Activated gamma-delta T cell treated with Interleukin-2 at 50 U/mL for 16 hours (primary cell): ENCODE measurements at places on chromosomes 11 and 22.

GRCh38 chr22:28025333-28025732, 106.3 kb upstream of the PITPNB start:
- DNase-seq = no peak

DNA sequence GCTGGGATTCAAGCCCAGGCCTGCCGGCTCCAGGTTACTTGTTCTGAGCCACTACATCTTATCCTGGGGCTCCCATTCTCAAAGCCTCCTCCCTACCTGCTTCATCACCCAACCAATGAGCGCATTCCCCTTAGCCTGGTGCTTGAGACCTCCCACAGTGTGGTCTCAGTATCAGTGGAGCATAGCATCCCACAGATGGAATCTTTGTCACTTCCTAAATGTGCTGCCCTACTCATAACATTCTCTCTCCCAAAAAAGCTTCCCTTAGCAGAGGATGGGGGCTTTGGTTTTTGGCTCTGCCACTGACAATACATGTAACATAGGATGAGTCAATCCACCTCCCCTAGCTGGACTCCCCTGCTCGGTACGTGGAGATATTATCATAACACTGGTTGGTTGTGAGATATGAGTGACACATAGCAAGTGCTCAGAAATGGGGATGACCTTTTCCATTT, 28.8 kb downstream of the TEAD1 start:
- DNase-seq = no peak

DNA sequence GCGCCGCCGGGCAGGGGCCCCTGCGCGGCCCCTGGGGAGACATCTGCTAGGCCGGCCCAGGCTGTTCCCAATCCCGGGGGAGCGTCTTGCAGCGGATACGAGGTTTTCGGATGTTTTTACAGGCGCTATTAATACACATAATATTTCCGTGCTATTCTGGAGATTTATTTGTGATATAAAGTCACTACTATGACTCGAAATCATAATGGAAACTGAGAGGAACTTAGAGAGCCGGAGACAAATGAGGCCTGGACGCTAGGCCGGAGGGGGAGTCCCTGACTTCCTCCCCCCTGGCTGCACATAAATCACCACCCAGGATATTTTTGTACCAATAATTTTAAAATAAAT, 91.7 kb upstream of the ANO1 start:
- no peak for DNase-seq

- no peak for DNase-seq
These were observed 371.8 kb downstream of the TBC1D22A start for GRCh38 chr22:47134222-47134621.

DNA sequence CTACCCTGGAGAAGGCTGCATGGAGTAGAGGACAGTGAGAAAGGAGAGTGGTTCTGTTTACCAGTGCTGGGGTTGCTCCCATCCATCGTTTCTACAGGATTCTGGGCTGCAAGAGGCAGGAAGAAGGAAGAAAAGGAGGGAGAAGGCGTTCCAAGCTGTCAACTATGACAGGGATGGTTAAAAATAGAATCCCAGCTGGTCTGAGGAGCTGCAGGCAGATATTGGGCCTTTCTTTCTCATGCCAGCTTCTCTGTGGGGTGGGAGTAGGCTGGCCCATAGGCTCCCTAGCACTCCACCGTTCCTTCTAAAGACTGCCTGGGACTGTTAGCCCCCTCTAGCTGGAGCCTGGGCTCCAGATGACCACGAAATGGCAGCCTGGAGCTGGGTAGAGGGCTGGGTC, 13.6 kb downstream of the CCKBR start:
- DNase-seq = no peak

GRCh38 chr11:65403607-65404121, 17.2 kb downstream of the FRMD8 start:
- no peak for DNase-seq

GRCh38 chr11:119339589-119340334, 921 bp downstream of the C1QTNF5 start:
- no peak for DNase-seq

- no peak for DNase-seq
These were observed 30.7 kb downstream of the PRR5L start for GRCh38 chr11:36326524-36327419.

DNA sequence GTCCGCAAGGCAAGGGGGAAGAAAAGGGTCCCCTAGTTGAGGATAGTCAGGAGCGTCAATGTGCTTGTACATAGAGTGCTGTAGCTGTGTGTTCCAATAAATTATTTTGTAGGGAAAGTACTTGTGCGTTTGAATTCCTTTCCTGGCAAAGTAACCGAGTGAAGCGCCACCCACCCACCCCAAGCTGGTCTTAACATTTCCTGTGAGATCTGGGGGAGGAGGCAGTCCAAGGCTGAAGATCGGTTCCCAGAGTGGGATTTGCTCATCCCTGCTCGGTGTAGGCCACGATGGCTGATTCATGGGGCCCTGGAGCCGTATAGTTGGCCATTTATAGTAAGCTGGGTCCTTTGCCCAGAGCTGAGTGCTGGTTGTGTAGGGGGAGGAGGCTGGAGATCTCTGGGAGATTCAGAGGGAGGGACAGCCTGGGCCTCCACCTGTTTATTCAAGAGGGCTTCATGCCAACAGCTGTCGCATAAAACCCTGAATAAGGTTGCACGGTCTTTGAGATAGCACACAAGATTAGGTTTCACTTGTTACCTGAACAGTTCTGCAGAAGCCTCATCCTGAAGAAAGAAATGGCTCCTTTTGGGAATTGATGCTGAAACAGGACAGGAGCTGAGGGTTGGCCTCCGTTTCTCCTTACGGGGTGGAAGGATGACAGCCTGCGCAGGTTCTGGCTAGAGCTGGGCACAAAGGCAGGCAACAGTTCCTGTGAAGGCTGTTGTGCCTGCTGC, 2.4 kb downstream of the ATF4 start:
- no peak for DNase-seq

DNA sequence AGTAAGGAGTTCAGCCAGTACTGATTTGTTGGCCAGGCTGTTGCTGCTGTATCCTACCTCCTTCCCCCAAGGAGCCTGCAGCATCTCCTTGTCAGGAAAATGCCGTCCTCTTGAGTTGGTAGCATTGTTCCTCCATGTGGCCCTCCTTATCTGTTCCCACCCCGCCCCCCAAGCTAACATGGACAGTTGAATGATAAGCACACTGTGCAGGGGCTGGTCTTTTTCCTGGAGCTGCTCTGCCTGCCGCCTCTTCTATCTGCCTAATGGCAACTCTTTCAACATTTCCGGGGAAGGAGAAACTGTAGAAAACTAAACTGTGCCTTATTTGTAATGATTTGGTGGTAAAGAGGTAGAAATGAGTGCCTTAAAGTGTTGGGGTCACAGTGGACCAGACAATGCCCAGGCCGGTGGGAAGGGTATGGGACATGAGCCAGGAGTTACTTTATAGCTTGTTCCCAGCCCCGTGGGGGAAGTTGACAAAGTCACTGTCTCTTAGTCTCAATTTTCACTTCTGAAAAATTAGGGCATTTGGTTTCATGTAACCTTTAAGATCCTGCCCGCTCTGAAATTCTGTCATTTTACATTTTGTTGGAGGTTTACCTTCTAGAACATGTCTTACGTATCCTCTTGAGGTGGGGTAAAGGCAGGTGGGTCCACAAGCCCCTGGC, 4.5 kb downstream of the FAM118A start:
- no peak for DNase-seq

DNA sequence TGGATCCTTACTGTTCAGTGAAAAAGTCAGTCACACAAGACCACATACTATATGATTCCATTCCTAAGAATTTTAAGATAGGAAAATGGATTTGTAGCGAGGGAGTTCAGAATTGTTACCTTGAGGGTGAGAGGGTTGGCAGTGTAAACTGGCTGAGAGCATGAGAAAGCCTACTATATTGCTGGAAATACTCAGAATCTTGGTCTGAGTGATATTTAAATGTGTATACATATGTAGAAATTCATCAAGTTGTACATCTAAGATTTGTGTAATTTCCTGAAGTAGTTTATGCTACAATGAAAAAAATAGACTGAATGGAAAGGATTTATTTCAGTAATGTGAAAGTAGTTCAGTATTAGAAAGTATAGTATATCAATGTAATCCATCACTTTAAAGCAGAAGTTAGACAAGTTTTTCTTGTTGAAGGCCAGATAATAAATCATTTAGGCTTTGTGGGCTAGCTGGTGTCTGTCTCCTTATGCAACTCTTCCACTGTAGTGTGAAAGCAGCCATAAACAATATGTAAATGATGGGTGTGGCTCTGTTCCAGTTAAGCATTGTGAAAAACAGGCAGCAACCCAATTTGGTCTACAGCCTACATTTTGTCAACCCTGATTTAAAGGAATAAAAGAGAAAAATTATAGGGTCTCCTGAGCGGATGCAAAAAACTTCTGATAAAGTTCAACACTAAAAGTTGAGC, 127.2 kb upstream of the THY1 start:
- DNase-seq = no peak

DNA sequence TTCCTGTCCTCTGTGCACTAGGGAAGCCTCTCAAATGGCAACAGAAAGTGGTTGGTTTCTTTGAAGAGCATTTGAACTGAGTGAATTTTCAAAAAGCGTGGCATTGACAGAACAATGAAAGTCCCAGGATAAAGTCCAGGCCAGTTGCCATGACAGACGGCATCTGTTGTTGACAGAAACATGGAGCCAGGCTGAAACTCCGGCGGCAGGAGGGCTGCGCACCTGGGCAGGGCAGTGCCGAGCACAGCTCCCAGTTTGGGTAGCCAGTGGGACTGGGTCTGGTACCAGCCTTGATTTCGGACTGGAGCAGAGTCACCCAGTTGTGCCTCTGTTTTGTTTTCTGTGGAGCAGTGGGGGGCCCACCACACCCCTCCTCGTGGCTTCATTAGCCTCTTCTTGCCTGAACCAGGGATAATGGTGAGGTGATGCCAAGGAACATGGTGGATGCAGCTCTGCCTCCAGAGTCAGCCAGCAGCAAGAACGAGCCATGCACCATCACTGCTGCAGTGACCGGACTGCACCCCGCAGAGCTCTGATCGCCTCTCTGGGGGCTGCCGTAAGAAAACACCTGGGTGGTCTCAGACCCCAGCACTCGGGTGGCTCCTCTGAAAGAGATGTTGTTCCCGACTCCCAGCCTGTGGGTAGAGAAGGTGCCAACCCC, 9.8 kb upstream of the SEPTIN5 start:
- DNase-seq = no peak

DNA sequence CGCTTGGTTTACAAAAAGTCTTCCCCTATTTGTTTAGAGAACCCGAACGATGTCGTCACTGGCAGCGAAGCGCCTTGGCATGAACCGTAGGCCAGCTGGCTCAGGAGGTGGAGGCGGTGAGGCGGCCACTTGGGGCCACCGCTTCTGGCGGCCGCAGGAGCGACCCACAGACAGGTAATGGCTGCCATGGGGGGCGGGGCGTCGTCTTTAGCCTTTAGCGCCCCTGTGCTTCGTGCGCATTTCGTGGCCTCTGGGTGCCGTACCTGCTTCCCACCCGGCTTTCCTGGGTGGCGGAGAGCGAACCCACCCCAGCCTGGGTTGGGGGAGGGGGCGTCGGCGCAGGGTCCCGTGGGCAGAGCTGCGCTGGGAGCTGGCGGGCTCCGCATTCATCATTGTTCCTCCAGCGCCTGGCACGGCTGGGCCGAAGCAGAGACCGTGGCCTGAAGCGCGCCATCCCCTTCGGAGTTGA, 469 bp upstream of the OSBP2 start:
- DNase-seq = peak; percentile 52

GRCh38 chr11:74559110-74559933, 33.1 kb upstream of the POLD3 start:
- no peak for DNase-seq

DNA sequence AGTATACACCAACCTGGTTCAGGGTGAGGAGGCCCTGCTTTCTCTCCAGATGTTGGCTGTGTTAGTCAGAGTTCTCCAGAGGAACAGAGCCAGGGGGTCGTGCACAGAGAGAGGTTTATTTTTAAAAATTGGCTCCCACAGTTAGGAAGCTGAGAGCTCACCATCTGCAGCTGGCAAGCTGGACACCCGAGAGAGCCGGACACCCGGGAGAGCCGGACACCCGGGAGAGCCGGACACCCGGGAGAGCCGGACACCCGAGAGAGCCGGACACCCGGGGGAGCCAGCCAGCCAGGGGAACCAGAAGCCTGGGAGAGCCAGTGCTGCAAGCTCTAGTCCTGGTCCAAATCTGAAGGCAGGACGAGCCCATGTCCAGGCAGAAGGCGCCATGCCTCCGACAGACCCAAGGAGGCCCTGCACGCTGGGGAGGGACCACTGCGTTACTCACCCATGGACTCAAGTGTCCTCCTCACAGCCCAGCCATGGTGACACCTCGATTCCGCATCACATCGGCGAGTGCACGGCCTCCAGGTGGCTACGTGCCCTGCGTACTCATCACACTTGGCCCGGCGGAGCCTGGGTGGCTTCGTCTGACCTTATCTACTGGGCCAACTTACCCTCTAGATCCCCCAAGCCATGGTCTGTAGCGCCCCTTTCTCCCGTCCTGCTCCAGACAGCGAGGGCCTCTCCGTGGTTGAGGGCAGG, 99.0 kb downstream of the BRD1 start:
- DNase-seq = no peak

- no peak for DNase-seq
These were observed 59.2 kb downstream of the PIK3C2A start for GRCh38 chr11:17148536-17148935.

DNA sequence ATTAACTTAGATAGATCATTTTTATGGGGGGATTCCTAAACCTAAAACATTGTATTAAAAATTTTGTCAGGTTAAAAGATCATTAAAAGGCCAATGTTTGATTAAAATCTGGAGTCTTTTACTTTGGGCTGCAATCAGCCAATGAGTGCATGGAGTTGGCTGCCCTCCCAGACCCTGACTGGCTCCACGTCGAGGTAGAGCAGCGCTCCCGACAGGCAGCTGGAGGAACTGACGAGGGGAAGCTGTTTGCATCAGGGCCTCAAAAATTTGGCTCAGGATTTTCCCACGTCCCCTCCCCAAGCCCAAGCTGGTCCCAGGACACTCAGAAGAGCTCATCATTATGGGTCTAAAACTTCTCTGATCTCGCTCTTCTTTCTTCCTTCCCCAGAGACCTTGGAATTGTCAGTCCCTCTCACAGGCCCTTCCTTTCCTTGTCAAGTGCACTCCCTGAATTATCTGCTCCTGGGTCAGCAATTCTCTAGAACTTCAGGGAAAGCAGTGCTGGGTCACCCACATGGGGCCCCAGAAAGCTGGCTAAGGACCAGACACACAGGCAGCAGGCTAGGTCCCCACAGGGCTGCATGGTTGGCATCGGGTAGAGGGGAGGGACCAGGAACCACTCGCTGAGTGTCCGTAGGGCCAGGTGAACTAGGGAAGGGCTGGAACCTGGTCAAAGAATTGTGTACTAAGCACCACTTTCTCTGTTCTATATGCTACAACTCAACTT, 119.6 kb upstream of the IGLL5 start:
- DNase-seq = no peak

GRCh38 chr11:102611291-102611690, 13.8 kb downstream of the MMP20 start:
- no peak for DNase-seq

GRCh38 chr11:69327741-69328191, 33.8 kb downstream of the MYEOV start:
- DNase-seq = no peak
